Esophagus squamous epithelium (tissue), 5 donors: ENCODE measurements at places on chromosomes 7 and 10.

DNA sequence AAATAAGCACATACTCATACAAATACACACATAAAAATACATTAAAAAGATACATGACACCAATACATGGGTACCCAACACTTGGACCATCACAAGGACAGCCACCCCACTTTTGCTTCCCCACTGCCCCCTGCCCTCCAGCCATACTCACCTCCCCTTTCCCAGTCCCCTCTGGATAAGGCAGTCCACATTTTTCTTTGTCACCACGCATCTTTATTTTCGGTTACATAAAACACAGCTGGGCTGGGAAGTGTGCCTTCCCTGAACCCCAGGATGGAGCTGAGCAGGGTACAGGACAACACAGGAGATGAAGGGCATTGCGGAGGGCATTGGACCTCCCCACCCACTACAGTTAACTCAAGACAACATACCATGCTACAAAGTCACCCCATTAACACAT is 1.1 kb upstream of the HOXA3 start:
- no peak for DNase-seq

- no peak for DNase-seq
These were observed 82.7 kb upstream of the C1GALT1 start for GRCh38 chr7:7099584-7100014.

DNA sequence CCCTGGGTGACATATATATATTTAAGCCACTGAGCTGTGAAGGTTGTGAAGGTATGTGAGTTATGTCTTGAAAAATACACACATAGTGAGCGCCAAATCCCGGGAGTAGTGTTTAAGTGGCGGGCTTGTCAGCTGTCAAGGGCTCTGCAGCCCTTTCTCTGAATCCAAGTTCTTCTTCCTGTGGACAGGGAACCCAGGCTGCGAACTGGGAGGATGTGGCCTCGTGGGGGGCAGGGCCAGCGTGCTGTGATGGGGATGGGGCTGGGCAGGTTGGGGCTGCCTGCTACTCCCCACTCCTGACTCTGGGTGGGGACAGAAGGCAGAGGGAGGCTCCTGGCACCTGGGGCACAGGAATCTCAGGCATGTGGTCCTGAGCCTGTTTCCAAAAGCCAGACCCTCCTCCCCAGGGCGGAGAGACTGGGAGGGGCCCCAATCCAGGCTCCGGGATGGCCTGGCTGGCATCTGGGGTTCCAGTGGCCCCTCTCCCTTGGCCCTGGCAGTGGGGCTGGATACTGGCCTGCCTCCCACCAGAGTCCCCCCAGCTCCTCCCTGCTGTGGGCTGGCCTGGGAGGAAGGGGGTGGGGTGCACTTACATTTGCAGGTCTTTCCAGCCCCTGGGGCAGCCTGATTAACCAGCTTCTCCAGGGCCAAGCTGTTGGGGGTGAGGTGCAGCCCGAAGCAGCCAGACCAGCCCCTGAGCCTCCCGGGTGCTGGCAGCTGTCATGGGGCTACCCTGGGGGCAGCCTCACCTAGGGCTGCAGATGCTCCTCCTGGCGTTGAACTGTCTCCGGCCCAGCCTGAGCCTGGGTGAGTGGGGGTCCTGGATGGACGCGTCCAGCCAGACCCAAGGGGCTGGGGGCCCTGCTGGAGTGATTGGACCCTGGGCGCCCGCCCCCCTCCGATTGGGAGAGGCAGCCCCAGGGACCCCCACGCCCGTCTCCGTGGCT is at the start of gene UPK3B:
Gene UPK3B (plus strand): TSS at position 622 of the 947 bp plus-strand sequence. CDS start 101 bp downstream, at position 723.
- no peak for DNase-seq

- no peak for DNase-seq
These were observed 6.5 kb downstream of the INHBA start for GRCh38 chr7:41696323-41696916.

- no peak for DNase-seq
These were observed 56.8 kb downstream of the MGMT start for GRCh38 chr10:129523723-129524316.

DNA sequence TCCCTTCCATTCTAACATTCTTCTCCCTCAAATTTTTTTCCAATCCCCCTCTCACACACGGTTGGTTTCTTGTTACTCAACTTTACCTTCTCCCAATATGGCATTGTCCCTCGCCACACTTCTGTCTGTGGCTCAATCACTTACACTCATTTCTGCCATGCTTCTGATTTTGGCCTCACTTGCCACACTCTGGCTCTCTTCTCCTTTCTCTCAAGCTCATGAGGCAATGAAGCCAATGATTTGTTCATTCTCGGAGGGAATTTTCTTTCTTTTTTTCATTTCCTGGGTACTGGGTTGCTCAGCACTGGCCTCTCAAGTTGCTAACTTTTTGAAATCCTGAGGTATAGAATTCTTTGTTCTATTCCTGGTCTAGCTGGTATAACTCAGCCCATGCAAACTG is 4.0 kb upstream of the MYOZ1 start:
- no peak for DNase-seq

GRCh38 chr7:75050501-75050900 is 23.1 kb downstream of the RCC1L start:
- no peak for DNase-seq

DNA sequence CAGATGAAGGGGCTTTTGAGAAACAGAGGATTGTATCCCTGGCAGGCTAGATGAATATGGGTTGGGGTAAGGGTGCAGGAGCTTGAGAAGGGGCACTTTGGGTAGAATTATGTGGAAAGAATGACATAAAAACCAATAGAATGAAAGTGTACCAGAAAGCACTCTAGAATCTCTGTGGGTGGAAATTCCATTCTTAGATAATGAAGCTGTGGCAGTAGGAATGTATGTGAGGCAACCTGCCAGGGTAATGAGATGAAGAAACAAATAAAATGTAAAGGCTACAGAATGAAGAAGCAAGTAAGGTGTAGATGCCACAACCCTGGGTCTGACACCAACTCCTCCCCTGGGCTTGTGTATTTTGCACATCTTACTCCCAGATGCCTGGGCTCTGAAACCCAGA is 16.8 kb downstream of the NOBOX start:
- DNase-seq, result no peak

DNA sequence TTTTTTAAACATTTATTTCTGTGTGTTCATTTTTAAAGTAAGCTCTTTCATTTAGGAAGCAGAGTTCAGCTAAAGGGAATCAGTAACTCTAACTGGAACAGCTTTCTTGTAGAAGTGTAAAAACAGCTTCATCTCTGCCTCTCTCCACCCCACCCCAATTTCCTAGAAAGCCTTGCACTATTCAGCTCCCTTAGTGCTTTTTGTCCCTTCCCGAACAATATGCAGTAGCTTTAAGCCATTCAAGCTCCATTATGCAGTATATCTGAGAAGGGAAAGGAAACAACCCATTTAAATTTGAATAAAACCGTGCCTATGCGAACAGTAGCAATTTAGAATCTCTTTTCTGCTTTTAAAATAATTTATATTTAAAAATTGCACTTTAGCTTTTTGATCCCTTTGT is 134.5 kb downstream of the TRIL start:
- DNase-seq, result no peak

- no peak for DNase-seq
These were observed 50.6 kb upstream of the SMNDC1 start for GRCh38 chr10:110355141-110355831.

- no peak for DNase-seq
These were observed 54.4 kb upstream of the ARID5B start for GRCh38 chr10:61847087-61847486.

DNA sequence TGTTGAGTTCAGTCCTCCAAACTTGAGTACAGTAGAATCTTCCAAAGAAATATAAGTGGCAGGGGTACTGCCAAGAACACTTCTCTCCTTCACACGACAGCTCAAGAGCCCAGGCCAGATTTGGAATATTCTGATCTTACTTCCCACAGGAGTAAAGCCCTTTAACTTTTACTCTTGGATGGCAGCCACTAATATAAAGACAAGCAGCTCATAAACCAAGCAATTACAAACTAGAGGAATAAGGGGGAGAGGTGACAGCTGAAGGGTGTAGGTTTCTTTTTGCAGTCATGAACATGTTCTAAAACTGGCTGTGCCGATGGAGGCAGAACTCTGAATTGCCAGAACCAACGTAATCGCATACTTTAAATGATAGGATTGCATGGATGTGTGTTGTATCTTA is 74.8 kb downstream of the SVIL start:
- DNase-seq, result no peak

DNA sequence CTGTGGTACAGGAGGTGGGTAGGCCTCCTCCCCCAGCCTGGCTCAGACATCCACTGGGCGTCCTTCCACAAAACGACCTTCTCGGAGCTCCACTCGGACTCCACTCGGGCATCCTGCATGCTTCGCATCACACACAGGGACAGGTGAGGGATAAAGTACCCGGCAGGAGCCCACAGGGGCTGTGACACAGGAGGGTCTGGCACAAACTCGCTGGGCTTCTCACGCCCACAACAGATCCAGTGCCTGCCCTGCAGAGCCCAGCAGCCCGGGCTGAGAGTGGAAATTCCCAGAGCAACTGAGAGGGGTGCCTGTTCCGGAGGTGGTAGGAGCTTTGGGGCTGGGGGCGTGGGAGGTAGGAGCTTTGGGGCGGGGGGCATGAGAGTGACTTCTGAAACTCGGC is 108.4 kb downstream of the MKI67 start:
- no peak for DNase-seq

DNA sequence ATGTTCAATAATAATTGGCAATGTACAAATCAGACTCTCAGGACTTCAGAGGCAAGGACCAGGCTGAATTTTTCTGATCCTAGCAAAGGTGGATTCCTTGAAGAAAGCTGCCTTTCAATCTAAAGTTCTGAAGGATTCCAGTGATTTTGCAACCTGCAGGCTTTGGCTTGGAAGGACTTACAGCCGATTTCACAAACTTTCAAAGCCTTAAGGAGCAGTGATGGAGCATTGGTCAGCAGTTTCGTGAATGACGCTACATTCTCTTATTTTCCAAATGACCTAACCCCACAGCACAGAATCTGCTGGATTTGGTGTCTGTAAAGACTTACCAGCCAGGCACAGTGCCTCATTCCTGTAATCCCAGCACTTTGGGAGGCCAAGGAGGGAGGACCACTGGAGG is 167.5 kb downstream of the ARHGAP12 start:
- DNase-seq, result no peak

GRCh38 chr10:33187427-33187999 is 147.0 kb downstream of the NRP1 start:
- DNase-seq, result no peak

GRCh38 chr7:39415091-39415787 is 151.0 kb upstream of the YAE1 start:
- no peak for DNase-seq

- no peak for DNase-seq
These were observed 136.6 kb downstream of the ARID5B start for GRCh38 chr10:62037890-62038608.

GRCh38 chr7:129126314-129126713 is 18.2 kb upstream of the TSPAN33 start:
- DNase-seq, result no peak

DNA sequence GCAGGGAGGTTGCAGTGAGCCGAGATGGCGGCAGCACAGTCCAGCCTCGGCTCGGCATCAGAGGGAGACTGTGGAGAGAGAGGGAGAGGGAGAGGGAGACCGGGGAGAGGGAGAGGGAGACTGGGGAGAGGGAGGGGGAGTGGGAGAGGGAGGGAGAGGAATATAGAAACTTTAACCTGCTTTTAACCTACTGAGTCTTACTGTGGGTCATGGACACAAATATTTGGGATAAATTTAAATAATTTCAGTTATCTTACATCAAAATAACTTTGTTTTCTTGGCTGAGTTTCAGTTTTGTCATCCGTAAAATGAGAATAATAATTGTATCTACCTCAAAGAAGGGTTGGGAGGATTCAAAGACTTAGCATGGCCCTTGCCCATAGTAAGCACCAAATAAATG is 319.8 kb downstream of the LRMDA start:
- DNase-seq, result no peak

- DNase-seq, result no peak
These were observed 216.7 kb upstream of the PHF14 start for GRCh38 chr7:10756981-10757380.

- no peak for DNase-seq
These were observed 161.3 kb downstream of the CUX1 start for GRCh38 chr7:101978683-101979082.

- DNase-seq, result no peak
These were observed 102.4 kb downstream of the MDFIC start for GRCh38 chr7:115024276-115024675.

DNA sequence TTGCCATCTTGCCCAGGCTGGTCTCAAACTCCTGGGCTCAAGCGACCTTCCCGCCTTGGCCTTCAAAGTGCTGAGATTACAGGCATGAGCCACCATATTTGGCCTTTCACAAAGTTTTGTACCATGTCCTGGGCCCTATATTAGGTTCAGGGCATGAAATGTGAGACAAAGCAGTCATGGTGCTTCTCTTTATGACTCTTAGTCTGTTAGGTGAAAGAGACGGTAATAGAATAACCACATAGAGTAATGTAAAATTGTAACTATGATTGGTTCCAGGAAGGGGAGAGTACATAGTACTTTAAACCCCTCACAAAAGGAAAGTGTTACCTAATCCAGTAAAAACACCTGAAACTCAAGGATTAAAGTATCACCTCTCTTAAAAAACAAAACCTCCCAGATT is 144.7 kb downstream of the SPAG6 start:
- DNase-seq, result no peak

GRCh38 chr10:68222391-68222790 is 9.5 kb downstream of the ATOH7 start:
- no peak for DNase-seq

GRCh38 chr7:6178298-6179029 is 94.0 kb downstream of the CYTH3 start:
- no peak for DNase-seq

DNA sequence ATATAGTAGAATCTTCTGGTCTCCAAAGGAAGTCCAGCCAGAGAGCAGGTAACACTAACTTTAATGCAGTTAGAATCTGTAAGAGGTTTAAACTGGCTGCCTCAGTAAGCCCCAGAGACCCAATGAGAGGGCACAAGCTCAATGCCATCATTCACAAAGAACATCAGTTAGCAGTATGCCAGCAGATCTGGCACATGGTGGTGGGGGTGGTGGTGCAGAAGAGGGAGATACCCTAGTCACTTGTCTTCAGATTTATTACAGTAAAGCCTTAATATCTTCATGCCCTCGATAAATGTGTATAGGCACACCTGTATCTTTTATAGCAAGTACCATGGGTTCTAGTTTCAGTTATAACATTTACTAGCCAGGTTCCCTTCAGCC is 86.2 kb downstream of the SORBS1 start:
- no peak for DNase-seq

- DNase-seq, result no peak
These were observed 12.7 kb downstream of the GSTO2 start for GRCh38 chr10:104281694-104282093.

GRCh38 chr10:28754930-28755718 is 77.8 kb downstream of the BAMBI start:
- DNase-seq, result no peak

DNA sequence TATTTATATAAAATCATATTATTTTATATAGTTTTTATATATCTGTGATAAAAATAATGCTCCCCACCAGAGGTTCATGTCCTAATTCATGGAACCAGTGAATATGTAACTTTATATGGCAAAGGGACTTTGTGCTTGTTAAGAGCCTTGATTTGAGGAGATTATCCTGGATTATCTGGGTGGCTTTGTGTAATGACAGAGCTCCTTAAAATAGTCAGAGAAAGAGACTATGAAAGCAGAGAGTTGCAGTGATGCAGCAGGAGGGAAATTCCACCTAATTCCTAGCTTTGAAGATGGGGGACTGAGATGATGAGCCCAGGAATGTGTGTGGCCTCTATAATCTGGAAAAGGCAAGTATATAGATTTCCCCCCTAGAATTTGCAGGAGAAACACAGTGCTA is 1034.2 kb upstream of the C7orf33 start:
- no peak for DNase-seq
